ENCODE measurements at places on chromosomes 11 and 22.

- no peak for DNase-seq
These were observed 18.0 kb upstream of the CABP2 start for GRCh38 chr11:67541198-67541597.

DNA sequence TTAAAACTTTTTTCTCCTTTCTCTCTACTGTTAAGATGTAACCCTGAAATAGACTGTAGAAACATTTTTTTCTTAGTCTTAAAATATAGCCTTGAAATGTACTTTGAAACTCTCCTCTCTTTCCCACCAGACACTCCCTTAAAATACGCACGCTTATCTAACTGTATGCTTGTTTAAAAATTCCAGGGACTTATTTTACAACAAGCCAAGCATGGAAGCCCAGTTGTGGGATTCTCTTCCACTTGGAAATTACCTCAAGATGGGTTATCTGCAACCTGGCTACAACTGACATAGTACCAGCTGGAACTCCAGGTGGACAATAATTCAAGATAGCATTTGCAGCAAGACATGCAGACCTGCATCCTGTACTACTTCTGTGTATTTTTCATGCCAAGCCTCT, 12.1 kb upstream of the CHORDC1 start:
- DNase-seq: no peak

DNA sequence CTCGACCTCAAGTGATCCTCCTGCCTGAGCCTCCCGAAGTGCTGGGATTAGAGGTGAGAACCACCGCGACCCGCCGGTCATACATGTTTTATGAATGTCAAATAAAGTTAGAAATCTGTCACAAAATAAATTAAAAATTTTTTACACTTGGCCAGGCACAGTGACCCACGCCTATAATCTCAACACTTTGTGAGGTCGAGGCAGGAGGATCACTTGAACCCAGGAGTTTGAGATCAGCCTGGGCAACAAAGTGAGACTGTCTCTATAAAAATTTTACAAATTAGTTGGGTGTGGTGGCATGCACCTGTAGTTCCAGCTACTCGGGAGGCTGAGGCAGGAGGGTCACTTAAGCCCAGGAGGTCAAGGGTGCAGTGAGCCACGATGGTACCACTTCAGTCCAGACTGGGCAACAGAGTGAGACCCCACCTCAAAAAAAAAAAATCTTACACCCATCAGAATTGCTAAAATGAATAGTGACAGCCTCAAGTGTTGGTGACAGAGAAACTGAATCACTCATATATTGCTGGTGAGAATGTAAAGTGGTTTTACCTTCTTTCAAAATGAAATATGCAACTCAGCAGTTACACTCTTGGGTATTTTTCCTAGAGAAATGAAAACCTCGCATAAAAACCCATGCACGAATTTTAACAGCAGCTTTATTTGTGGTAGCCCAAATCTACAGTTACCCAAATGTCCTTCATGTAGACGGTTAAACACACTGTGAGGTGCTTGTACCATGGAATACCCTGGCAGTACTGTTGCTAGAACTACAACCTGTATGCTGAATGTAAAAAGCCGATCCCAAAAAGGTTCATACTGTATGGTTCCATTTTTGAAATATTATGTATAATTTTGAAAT, 55.4 kb downstream of the MED15 start:
- no peak for DNase-seq

DNA sequence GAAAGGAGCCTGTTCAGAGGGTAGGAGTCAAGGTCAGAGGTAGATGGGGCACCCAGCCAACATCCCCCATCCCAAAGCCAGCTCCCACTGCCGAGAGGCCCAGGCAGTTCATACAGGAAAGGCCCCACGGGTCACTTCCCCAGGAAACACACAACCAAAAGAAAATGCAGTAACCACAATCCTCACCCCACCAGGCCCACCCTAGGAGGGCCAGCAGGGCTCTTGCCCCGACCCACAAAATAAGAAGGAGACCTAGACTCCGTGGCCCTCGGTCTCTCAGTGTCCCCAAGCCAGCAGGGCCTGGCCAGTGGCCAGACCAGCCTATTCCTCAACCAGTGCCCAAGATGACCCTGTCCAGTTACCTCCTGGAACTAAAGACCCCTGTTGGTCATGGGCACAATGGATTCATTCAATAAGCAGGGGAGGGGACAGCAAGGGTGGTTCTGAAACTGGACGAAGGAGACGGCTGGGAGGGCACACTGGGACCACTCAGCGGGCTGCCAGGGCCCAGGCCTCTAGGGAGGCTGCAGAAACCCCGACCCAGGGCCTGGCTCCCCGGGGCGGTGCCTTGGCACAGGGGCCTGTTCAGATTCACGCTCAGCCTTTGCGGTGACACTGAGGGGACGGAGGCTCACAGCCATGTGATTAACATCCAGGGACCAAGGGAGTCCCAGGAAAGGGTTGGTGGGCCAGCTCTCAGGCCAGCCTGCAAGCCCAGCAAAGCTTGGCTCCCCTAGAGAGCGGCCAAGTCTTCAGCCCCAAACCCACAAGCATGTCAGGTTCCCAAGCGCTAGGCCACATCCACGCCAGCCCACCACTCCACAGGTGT, 5.5 kb downstream of the RAB3IL1 start:
- no peak for DNase-seq

- no peak for DNase-seq
These were observed 31.2 kb upstream of the SNX19 start for GRCh38 chr11:130947481-130947880.

GRCh38 chr22:49402169-49402568, 425.5 kb downstream of the BRD1 start:
- no peak for DNase-seq

DNA sequence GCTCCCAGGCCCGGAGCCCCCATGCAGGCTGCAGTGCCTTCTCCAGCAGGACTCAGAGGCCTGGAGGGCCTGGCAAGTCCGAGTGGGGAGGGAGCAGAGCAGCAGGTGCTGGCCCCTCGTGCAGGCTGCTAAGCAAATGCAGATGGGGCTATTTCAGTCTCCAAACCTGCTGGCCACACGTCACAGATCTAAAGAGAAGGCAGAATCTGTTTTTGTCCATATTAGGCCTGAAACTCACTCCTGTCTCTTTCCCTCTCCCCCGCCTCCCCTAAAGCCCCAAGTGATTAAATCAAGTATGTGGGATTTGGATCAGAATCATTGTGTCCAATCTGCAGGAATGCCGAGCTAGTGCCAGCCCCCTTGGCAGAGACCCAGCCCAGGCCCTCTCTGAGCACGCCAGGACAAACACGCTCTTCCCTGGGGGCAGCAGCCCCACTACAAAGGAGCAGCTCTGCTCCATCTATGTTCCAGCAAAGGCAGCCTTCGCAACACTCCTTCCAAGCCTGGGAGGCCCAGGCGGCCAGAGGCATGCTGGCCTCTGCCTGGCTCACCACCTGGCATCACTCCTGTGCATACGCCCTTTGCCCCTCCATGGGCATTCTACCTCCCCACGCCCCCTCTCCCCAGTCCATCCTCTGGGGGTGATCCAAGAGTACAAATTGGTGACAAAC, 26.5 kb downstream of the RPL27A start:
- DNase-seq: no peak

- no peak for DNase-seq
These were observed 13.3 kb downstream of the DUSP8 start for GRCh38 chr11:1558775-1559110.

GRCh38 chr22:36365020-36365411, 22.8 kb downstream of the MYH9 start:
- no peak for DNase-seq

GRCh38 chr11:95232666-95233065, 1.7 kb upstream of the SESN3 start:
- no peak for DNase-seq

- no peak for DNase-seq
These were observed 907 bp downstream of the SLC15A3 start for GRCh38 chr11:60950933-60951605.

- DNase-seq: no peak
These were observed 202.1 kb upstream of the B3GAT1 start for GRCh38 chr11:134614141-134614540.

DNA sequence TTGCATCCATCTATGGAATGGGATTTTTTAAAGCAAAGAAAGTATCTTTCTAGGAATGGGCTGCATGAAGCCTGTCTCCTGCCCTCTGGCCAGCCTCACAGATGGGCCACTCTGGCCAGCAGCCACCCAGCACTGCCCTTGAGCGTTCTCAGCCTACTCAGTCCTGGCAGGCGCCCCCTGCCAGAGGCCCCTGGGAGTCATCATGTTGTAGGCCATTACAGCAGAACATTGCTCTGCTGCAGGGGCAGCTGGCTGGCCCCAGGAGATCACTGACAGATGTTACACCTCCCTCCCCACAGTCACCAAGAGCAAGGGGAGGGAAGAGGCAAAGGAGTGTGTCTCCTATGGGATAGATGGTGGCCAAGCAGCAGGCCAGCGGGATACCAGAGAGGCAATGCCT, 363.7 kb downstream of the NXPE2 start:
- DNase-seq: no peak

DNA sequence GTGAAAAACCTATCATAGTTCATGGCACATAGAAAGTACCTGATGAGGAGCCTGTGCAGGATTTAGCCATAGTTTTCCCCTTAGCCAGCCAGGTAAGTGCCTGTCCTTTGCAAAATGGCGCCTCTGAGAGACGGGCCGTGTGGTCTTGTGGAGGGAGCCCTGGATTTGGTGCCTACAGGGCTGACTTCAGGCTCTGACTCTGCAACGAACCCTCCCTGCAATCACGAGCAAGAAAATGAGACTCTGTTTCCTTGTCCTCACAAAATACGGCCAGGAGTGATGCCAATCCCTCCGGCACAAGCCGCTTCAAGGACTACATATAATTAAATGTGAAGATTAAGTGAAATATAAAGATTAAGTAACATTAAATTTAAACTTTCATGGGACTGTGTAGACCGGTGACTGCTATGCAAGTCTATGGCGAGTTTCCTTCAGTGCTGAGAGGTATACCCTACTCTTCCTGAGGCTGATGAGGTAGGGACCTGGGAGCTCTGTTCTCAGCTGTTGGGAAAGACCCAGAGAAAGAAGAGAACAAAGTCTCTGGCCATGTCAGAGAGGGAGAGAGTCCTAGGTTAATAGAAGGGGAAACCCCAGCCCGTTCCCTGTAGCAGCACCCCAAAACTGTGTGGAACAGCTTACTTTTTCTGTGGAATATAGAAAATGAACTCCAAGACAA, 6.1 kb upstream of the CXCR5 start:
- DNase-seq: no peak

GRCh38 chr11:76566811-76567210, 103.7 kb downstream of the LRRC32 start:
- DNase-seq: no peak

DNA sequence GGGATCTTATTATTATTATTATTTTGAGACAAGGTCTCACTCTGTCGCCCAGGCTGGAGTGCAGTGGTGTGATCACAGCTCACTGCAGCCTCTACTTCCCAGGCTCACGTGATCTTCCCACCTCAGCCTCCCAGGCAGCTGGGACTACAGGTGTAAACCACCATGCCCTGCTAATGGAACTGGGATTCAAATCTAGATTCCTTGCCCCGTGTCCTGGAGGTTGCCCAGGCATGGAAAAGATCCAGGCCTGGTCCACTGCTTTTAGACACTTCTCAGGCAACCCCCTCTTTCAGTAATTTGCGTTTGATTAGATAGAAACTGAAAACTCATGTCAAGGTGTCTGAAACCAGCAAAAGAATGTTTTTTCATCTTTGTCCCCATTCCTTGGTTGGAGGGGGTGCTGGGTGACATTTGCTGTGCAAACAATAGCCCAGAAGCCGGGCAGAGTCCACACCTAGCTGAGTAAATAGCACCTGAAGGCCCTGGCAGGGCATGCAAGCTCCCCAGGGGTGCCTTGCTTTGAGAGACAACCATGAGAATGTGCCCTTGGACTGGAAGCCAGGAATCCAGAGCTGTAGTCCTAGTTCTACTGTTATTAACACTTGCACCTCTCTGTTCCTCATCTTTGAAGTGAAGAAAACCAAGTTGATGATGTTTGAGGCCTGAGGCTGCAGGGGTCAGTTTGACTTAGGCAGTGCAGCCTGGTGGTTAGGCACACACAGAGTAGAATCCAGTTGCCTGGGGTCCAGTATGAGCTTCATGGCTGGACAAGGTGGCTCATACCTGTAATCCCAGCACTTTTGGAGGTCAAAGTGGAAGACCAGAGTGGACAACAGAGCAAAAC, 19.1 kb upstream of the XBP1 start:
- DNase-seq: no peak

- DNase-seq: no peak
These were observed 50.7 kb downstream of the TSPAN18 start for GRCh38 chr11:44777209-44778194.

DNA sequence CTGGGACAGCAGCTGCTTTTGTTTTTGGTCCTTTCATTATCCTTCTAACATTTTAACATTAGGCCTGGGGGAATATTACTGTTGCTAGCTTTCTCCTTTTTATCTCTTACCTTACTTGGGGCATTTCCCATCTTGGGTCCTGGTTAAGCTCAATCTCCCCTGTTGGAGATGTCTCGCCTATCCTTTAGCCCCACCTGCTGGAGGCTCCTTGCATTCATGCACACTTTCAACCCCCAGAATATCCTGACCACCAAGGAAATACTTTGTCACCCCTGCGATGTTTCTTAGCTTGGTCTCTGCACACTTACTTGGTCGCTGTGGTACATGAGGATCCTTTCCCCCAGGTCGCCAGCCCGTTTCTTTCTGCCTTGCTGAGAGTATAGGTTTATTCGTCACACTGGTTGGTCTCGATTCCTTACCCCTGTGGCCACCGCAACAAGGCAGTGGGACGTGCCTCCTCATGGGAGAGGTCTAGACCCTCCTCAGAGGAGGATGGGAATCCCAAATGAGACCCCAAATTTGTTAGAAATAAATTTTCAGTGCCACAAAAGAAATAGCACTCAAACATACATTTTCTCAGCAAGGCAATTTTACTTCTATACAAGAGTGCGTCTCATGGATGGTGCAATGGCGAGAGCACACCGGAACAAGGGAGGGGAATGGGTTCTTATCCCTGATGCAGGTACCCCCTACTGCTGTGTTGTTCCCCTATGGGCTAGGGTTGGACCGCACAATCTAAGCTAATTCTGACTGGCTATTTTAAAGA, 5.4 kb upstream of the TXN2 start:
- DNase-seq: no peak

DNA sequence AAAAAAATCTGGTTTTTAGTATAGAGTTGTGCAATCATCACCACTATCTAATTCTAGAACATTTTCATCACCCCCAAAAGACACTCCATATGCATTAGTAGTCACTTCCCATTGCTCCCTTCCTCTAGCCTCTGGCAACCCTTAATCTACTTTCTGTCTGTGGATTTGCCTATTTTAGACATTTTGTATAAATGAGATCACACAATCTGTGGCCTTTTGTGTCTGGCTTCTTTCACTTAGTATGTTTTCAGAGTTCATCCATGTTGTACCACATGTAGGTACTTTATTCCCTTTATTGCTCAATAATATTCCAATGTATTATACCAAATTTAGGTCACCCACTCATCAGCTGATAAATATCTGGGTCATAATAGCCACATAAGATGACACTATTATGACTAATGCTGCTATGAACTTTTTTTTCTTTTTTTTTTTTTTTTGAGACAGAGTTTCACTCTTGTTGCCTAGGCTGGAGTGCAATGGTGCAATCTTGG, 67.5 kb upstream of the SCUBE2 start:
- no peak for DNase-seq

- DNase-seq: no peak
These were observed 392.9 kb downstream of the INSC start for GRCh38 chr11:15507592-15507991.

- no peak for DNase-seq
These were observed 53.8 kb upstream of the MPEG1 start for GRCh38 chr11:59266491-59266890.

Data from cortex of kidney (tissue), 1 donor.